ENCODE measurements at places on chromosomes 12 and 14. TPM values are rescaled to one million over a fixed set of nuclear protein-coding genes. Genes with fewer than 3 reads are reported as not detected.

The FGD4 gene
- 3.9 TPM for total RNA-seq

GRCh38 chr14:93104961-93105360, 10.8 kb downstream of the ITPK1 start:
- peaks cover 38% of the 10 kb centered on the region for H3K4me1 ChIP-seq
- no peak for DNase-seq
- no peak overlapping the region for H3K4me3 ChIP-seq

GRCh38 chr12:119682639-119683252, 14.8 kb downstream of the PRKAB1 start:
- H3K4me3 ChIP-seq = no peak overlapping the region
- DNase-seq = peak; percentile 68
- peaks cover 19% of the 10 kb centered on the region for H3K4me1 ChIP-seq
- H3K27me3 ChIP-seq = no peaks in the 10 kb centered on the region

The CYP46A1 gene
- 0.10 TPM for total RNA-seq

GRCh38 chr12:88172844-88173407, 30.8 kb downstream of the TMTC3 start:
- H3K36me3 ChIP-seq = peaks cover 23% of the 10 kb centered on the region
- H3K27ac ChIP-seq = no peak overlapping the region
- no peak overlapping the region for H3K4me3 ChIP-seq
- no peaks in the 10 kb centered on the region for H3K4me1 ChIP-seq
- no peak for DNase-seq

DNA sequence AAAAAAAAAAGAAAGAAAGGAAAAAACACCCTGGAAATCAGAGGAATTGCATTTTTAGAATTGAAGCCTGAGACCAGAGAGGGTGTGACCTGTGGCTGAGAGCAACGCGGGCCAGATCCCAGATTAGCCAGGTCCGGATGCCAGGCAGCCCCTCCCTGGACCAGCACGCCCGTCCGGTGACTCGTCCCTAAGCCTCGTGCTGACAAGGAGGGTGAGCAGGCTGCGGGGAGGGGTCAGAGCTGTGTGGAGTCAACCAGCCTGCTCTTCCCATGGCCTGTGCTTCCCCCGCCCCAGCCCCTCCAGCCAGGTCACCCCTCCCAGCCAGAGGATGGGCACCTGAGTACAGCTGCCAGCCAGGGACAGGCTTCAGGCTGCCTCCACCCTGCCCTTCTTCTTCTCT, 4.2 kb upstream of the KLC1 start:
- H3K4me3 ChIP-seq = peak overlapping the region; percentile 16
- no peak for DNase-seq
- H3K4me1 ChIP-seq = peaks cover 40% of the 10 kb centered on the region
- H3K36me3 ChIP-seq = no peaks in the 10 kb centered on the region
- peak overlapping the region; percentile 20 for H3K27ac ChIP-seq
- H3K27me3 ChIP-seq = no peaks in the 10 kb centered on the region

DNA sequence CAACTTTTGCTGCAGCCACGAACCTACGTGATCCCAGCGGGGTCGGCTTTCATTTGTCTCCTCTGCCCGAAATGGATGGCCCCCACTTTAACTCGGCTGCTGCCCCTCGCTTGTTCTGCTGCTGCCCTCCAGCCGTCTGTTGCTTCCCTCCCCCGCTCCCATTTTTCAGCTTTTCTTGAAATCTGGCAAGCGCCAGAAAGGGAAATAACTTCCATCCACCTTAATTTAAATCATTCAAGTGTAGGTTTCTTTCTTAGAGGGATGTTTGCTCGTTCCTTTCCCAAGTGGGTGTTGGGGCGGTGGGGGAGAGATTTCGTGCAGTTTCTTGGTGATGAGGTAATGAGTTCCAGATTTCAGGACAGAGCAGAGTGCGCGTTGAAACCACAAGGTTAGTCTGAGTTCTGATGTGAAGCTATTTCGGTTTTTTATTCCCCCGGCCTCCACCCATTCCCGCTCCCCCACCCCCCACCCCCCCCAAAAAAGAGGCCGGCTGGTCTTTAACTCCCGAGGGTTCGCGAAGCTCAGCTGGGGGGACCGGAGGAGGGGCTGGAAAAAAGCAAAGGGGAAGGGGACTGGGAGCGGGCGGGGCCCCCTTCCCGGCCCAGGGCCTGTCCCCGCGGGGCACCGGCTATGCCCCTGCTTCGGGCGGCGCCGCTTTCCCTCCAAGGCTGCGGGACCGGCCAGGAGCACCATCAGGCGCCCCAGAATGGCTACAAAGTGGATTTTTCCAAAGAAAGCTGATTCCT, 2.2 kb upstream of the ZFP36L1 start:
- no peaks in the 10 kb centered on the region for H3K36me3 ChIP-seq
- H3K4me1 ChIP-seq = peaks cover 23% of the 10 kb centered on the region
- peak overlapping the region; percentile 94 for H3K4me3 ChIP-seq
- no peaks in the 10 kb centered on the region for H3K27me3 ChIP-seq
